ENCODE measurements at places on chromosomes 11 and 22.

GRCh38 chr11:96267001-96267495, 75.9 kb downstream of the MAML2 start:
- no peak for DNase-seq

DNA sequence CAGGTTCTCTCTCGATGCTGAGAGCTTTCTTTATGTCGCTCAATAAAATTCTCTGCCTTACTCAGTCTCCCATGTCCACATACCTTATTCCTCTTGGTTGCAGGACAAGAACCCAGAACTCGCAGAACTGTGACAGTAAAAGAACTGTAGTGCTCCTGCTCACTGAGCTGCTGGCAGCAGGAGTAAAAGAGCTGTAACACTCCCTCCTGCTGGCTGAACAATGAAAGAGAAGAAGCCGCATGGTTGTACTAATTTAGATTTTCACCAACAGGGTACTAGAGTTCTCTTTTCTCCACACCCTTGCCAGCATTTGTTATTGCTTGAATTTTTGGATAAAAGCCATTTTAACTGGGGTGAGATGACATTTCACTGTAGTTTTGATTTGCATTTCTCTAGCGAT, 433.2 kb downstream of the GUCY1A2 start:
- no peak for DNase-seq

DNA sequence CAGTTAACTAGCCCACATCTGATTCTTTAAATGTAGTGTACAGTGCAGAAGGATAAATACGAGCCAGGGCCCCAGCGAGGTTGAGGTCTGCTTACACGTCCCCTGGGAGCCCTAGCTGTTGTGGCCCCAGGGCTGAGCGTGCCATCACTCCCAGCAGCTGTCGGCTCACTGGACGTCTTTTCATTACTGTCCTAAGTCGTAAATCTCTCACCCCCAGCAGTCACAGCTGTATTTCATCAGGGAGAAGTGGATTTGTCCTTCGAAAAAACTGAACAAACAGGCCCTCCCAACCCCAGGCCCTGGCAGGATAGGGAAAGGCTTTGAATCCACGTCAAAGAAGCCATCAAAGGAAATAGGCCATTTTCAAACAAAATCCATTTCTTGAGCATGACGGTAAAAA, 110.4 kb upstream of the CSNK2A3 start:
- DNase-seq = no peak

DNA sequence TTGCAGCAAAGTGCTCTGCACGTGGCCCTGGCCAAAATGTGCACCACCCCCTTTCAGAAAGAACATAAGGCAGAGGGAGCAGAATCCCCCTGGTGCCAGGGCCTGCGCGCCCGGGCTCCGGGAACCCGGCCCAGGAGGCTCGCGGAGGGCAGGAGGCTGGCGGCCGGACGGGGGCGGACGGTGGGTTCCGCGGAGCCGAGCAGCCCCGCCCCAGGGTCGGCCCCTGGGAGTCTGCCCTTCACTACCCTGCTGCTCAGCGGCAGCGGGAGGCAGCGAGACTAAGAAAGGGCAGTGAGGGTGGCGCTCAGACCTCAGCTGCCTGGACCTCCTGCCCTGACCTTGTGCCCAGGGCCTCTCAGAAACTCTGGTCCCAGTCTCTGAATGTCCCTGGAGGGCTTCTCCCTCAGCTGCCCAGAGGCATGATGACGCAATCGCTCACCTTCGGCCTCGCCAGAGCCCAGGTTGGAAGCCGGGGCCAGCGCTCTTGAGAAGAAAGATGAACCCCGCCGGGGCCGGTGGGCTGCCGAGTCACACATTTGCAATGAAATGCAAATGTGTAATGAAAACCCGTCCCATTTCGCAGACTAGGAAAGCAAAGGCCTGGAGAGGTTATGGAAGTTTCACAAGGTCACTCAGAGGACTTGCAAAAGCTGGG, 1.1 kb upstream of the CLMP start:
- no peak for DNase-seq

GRCh38 chr11:115391598-115391997, 112.6 kb downstream of the CADM1 start:
- no peak for DNase-seq

- DNase-seq = no peak
These were observed 3.1 kb downstream of the CABP4 start for GRCh38 chr11:67458266-67458665.

DNA sequence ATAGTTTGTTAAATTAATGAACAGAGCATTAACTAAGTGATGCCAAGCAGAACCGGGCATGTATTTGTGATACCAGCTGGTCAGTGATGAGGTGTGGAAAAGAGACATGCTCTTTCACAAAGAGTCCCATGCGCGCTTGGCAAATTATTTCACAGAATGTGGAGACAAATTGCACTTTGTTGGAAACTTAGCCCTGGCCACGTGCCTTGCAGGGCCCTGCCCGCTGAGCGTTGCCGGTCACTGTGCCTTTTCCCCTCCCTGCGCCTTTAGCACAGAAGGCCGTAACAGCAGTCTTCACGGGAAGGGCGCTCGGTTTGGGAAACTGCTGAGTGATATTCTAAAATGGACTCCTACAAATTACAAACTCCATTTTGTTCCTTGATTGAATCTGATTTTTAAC, 235.9 kb downstream of the TBC1D22A start:
- DNase-seq = no peak

DNA sequence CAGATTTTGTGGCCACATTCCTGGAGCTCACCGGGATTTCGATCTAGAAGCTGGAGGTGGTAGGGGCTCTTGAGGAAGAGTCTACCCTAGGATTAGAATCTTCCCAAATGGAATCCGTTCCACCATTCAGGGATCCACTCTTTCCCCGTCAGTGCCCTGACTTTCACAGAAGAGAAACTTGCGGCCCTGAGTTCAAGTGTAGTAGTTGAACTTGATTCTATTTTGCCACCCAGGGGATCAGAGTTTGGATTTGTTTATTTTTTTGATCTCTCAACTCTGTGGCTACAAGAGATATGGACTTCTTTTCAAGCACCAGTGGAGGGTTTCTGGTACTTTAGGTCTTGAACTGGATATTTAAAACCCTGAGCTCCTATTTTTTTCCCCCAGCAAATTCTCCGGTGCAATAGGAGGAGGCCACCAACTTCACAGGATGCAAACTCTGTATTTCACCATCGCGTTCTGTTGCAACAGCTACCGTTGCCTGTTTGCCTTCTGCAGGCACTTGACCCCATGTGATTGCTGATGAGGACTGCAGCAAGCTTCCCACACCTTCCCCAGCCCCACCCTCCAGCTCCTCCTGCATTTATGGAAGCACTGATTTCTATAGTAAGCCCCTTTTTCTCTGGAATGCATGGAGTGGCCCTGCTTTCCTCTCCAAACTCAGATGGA, 14.8 kb upstream of the MRGPRF start:
- DNase-seq = no peak

DNA sequence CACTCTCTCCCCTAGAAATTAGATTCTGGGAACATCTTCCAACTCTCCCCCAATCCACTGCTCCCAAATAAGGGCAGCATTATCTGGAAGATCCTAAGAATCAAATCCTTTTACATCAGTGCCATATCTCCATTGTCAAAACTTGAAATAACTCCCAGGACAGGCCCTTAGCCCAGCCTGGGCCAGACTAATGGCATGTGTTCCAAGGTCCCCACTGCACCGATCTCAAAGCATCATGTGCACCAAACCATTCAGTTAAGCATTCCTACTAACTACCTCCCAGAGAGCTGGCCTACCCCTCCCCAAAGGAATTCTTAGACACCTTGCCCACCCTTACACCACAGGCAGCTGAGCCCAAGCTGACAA, 44.2 kb upstream of the POU2AF1 start:
- DNase-seq = no peak

GRCh38 chr11:134355656-134356055, 23.9 kb downstream of the GLB1L2 start:
- no peak for DNase-seq

DNA sequence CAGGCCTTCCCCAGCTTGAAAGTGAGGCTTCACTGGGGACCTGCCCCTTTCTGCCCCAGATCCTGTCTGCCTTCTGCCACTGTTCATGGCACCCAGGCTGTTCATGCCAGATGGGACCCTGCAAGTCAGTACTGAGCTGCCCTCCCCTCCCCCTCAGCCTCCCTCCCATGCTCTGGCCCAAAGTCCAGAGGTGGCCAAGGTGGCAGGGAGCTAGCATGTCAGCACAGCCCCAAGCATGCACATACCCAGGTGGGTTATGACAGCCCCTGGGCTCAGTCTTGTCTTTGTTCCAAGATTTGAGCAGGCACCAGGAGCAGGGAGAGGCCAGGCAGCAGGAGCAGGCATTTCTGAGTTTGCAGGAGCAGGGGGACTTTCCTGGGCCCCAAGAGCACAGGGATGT, 44.1 kb downstream of the DDIAS start:
- DNase-seq = no peak

- DNase-seq = no peak
These were observed 62.4 kb upstream of the BMAL1 start for GRCh38 chr11:13215149-13215548.

GRCh38 chr11:133403900-133404299, 128.4 kb downstream of the OPCML start:
- no peak for DNase-seq
